ENCODE measurements at places on chromosomes 6 and 20.

DNA sequence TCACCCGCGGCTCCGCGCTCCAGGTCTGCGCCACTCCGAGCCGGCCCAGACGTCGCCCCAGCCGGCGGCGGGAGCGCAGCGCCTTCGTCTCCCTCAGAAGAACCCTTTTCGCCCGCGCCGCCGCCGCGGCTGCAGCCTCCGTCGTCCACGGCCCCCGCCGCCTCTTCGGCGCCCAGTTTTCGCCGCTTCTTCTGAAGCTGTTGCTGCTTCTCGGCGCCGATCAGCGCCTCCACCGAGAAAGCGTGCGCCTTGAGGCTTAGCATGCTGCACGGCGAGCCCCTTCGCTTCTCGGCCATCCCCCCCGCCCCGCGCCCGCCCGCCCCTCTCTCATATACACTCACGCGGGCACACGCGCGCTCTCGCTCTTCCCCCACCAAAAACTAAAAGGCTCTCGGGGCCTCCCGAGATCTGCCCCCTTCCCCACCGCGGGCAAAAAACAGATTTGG, 489 bp downstream of the TBX18 start:
- DNase-seq = peak; percentile 59

- DNase-seq = peak; percentile 50
These were observed 181.6 kb upstream of the AKAP12 start for GRCh38 chr6:151058021-151058733.

- no peak for DNase-seq
These were observed 36.4 kb upstream of the TRERF1 start for GRCh38 chr6:42488129-42488528.

- DNase-seq = no peak
These were observed 54.7 kb downstream of the VEGFA start for GRCh38 chr6:43824703-43825064.

DNA sequence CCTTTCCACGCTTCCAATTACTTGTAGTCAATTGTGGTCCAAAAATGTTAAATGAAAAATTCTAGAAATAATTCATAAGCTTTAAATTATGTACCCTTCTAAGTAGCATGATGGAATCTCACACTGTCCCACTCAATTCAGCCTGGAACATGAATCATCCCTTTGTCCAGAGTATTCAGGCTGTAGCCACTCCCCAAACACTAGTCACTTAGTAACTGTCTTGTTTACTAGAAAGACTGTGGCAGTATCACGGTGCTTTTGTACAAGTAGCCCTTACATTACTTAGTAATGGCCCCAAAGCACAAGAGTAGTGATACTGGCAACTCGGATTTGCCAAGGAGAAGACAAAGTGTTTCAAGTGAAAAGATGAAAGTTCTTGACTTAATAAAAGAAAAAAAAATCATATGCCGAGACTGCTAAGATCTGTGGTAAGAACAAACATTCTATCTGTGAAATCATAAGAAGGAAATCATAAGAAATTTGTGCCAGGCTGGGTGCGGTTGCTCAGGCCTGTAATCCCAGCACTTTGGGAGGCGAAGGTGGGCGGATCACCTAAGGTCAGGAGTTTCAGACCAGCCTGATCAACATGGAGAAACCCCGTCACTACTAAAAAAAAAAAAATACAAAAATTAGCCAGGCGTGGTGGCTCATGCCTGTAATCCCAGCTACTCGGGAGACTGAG, 168.5 kb upstream of the SIM1 start:
- DNase-seq = peak; percentile 84

DNA sequence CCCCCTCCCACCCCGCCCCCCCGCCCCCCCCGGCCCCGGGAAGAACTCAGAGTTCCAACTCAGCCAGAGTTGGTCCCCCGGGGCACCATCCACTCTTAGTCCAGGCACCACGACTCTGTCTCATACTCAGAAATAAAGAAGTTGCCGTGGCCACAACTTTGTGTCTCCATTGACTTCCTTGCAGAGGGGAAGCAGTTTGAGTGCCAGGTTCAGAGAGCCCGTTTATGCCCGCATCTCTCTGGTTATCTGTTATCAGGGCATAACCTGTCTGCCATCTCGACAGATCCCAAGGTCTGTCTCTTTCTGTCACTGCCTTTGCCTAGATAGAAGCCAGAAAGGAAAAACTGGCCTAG, 605 bp downstream of the CDC5L start:
- no peak for DNase-seq

- DNase-seq = no peak
These were observed 202.6 kb upstream of the STXBP5 start for GRCh38 chr6:147001621-147002020.

- no peak for DNase-seq
These were observed 369.7 kb downstream of the CD109 start for GRCh38 chr6:74065705-74066104.

DNA sequence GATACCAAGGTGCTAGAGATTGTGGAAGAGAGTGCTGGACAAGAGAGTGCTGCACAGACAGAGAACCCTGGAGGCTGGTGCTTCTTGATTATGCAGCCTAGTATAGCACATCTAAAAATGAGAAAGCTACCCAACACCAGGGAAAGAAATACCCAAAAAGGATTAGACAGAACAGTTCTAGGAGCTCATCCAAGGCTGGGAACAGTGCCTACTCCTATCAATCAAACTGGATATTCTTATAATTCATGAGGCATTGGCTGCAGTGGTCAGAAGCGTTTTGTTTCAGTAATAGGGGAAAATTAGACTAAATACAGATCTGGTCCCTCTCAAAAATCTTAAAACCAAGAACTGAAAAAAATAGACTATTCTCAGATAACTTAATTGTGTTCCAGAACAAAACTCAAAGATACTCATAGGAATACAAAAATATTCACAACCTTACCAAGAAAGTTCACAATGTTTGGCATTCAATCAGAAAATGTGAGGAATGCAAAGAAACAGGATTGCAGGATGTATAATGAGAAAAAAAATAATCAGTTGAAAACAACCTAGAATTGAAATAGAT, 222.9 kb downstream of the EPHA7 start:
- peak; percentile 2 for DNase-seq

DNA sequence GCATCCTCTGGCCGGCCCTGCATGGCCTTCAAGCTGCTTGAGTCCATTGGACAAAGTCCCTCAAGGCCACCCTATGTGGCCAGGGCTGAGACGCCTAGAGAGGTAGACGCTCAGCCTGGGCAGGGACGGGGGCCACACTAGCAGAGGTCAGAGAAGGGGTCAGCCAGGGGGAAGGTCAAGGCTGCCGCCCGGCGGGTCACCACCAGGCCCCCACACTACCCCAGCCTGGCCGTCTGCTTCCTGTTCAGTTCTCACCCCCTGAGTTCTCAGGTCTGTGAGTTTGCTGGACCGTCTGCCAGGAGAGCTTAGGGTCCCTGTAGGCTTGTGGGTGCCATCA, 37.3 kb downstream of the NTSR1 start:
- no peak for DNase-seq

DNA sequence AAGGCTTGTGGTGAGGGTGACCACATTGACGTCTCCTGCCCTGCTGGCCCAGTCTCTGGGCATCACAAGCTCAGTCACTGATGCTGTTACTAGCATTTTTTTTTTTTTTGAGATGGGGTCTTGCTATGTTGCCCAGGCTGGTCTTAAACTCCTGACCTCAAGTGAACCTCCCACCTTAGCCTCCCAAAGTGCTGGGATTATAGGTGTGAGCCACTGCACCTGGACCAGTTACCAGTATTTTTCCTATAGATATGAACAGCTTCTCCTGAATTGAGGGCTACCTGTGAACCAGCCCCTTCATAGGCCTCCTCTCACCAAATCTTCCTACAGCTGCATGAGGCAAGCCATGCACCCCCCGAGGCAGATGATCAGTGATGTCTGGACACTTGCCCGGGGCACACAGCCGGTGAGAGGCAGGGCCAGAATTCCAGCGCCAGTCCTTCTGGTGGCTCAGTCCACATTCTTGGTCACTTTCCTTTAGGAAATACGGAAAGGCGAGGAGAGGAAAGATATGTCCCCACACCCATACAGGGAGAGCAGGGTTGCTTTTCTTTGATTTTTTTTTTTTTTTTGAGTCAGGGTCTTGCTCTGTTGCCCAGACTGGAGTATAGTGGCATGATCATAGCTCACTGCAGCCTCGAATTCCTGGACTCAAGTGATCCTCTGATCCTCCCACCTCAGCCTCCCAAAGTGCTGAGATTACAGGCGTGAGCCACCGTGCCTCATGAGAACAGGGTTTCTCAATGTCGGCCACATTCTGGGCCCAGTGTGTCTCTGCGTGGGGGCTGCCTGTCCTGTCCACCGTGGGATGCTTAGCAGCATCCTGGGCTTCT, 50.7 kb downstream of the UBE2V1 start:
- DNase-seq = no peak

DNA sequence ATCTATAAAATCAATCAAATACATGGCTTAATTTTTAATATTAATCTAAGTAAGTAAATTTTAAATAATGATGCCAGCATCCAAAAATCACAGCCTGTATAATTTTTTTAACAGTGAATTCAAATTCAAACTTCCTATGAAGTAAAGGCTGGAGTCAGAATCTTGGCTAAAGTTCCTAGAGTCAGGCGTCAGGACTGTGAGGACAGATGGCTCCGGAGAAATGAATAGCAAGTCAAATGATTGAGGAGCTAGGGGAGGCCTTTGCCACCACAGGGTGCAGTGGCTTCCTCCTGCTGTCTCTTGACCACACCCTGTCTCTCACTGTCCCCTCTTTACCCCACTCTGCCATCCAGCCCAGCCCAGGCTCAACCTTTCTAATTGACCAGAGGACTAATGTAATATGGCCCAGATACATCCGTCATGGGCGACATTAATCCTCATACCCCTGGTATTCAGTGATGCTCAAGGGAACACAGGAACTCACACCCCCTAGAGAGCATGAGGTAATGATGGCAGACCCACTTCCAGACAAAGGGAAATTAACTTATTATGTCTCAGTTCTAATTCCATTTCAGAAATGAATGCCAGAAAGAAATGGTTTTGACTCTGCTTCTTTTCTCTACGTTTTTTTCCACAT, 53.4 kb downstream of the OPRM1 start:
- no peak for DNase-seq

GRCh38 chr6:100166956-100167355, 172.9 kb upstream of the MCHR2 start:
- DNase-seq = peak; percentile 90

DNA sequence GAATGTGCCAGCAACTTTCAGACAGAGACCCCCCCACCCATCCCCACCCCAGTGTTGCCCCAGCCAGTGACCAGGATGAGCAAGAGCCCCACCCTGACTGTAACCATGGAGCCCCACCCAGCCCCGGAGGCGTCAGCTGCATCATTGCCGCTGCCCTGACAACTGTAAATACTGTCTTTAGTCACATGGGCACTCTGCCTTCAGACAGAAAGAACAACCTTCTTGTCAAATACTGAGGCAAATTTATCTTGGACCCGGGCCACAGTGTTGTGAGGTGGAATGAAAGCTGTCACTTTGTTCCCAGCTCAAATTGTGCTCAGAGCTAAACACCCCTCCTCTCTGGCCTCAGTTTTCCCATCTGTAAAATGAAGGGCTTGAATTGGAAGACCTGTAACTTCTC, 23.7 kb downstream of the MOCS3 start:
- DNase-seq = no peak

GRCh38 chr6:124995645-124996325, 33.5 kb downstream of the RNF217 start:
- DNase-seq = no peak

GRCh38 chr6:28693033-28693750, 167.5 kb downstream of the GPX5 start:
- no peak for DNase-seq

DNA sequence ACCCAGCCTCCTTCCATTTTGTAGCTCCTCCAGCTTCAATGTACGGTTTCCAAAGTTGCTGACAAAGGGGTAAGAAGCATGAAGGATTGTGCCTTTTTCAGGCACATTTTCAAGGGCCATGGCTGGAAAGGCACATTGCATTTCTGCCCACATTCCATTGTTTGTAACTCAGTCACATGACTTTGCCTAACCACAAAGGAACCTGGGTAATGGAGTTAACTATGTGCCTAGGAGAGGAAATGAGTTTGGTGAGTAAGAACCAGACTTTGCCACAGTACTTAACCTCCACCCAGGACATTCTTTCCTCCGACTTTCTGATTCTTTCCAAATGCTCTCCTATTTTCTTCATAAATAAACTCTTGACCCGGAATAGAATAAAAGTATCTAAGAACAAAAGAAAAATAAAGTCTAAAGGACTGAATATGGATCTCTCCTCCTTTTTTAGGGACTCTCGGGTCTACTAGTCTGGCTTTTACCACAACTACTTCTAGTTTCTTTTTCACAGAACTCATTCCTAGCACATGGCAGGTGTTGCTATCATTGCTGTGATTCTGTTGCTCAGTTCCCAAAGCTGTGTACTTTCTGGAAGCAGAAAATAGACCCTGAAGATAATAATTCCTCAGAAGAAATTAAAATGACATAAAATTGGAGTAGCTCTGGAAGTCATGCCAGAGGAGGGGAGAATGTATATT, 81.5 kb upstream of the ISM1 start:
- peak; percentile 20 for DNase-seq

GRCh38 chr6:52125139-52125538, 37.7 kb upstream of the PKHD1 start:
- no peak for DNase-seq

DNA sequence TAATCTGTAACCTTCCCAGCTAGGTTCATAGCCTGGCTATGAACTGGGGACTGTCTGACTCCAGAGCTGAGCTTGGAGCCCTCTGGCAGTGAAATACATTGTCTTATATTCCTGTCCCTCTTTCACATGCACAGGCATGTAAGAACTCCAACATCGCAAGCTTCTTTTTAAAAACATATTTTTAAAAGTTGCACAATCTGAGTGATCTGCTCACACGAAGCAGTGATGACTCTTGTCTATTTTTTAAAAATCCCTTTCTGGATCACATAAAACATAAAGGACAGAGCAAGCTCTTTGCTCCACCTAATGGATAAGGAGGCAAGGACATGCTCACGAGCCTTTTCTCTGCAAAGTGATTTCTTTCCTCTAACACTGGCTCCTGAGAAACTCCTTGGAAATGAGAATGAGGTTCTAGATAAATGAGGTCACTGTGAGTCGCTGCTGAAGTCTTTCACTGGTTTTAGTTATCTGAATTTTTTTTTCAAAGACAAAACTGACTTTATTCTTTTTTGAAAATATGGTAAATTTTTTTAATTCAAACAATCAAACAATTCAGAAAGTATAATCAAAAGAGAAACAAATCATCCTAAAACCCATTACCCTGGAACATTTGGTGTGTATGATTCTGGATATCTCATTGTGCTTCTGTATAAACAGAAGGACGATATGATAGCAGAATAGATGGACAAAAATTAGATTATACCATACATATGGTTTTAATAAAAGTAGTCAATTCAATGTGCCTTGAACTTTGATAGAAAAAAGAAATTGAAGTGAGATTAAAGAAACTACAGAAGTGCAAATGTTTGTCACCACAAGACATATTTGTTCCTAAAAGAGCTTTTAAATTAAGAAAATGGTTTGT, 30.8 kb downstream of the IL20RA start:
- DNase-seq = peak; percentile 62

GRCh38 chr6:2909718-2910117, 6.6 kb upstream of the SERPINB9 start:
- peak; percentile 48 for DNase-seq

- DNase-seq = peak; percentile 65
These were observed 17.4 kb downstream of the SERAC1 start for GRCh38 chr6:158150701-158151100.

Measured in fibroblast of skin of right quadriceps (primary cell).